ENCODE measurements at places on chromosomes 2 and 18.

DNA sequence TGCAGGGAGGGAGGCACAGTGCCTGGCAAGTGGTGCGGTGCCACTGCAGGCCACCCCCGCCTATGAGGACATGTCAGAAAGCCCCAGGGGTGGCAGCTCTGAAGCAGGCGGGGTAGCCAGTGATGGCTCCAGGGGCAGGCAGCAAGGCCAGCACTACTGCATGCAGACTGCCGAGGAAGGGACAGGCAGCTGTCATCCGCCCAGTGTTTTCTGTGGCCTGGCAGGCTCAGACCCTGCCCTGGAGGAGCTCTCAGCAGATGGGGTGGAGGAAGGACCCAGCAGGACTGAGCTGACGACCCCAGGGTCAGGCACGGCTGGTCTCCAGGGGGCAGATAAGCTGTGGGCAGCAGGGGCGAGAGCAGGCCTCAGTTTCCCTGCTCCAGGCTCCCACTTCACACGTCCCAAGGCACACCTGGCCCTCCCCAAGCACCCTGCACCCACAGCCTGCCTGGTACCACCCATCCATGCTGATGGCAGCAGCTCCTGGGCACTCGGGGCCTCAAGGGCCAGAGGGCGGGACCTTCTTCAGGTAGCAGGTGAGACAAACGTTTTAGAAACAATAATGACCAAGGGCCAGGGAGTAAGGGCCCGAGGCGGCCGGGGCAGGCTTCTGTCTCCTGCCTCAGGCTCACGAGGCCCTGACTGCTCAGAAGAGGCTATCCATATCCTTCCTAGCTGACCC, 48.5 kb downstream of the HS6ST1 start:
- DNase-seq = no peak

- DNase-seq = no peak
Observed at GRCh38 chr2:188785061-188785460, 189.1 kb upstream of the COL3A1 start.

DNA sequence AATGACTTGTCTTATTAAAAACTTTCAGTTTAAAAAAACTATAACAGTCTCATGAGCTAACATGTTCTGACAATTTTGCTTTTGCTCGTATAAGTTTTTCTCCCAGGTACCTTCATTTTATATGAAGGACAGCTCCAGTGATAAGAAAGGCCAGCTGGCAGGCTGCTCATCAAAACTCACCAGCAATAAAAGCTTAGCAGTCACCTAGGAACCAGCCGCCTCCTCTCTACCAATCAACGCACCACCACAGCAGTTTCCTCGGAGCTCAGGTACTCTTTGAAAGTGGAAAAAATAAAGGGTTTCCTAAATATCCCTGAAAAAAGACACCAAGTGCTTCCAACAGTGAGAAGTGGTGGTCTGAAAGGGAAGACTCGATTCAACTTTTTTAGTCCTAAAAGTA, 100.9 kb upstream of the CCDC150 start:
- DNase-seq = no peak

DNA sequence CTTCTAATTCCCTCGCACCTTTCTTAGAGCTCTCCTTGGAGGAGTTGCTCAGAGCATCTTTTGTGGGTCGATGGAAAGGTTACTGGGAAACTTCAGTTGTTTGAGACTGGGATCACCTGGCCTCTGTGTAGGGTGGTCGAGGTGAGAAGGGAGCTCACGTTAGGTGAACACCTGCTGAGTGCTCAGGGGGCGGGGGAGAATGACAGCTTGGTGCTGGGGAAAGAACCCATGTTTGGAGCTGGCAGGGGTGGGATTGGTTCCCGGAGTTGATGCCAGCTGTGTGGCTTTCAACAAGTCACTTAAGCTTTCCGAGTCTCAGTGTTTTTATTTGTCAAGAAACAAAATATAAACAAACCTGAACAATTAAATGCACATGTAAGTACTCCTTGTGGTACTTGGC, 122.3 kb downstream of the GLI2 start:
- DNase-seq = no peak

DNA sequence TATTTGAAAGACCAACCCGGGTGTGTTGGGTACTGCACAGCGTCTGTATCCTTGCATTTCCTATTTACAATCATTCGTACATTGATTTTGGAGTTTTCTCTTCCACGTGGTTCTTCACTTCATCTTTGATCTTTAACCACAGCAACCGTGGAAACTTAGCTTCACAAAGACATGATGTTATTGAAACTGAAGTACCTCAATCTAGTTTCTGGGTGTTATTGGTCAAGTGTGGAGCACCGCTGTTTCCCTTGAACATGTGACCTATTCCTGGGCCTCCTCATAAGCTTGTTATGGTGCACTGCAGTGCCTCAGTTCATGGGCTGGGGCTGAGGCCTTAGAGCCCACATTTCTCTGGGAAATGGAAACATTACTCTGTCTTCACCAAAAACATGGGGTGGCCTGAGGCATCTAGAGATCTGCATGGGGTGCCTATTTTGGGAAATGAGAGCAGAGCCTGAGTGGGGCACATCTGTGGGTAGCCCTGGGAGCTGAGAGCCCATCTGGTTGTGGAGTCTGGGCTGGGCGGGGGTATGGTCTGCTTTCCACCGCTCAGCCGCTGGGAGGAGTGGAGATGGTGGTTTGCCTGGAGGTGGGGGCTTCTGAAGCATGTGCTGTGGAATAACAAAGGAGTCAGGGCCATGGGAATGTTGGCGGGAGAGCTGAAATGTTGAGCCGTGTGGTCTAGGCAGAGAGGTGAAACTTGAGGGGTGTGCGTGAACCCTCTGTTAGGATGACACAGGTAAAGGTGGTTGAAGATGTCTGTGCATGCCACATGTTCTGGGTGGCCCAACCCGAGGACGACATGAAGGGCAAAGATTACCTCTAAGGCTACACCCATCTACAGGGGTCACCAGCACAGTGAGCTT, 37.4 kb downstream of the ZNF236 start:
- DNase-seq = no peak

- DNase-seq = no peak
Observed at GRCh38 chr2:185785156-185785555, 46.6 kb downstream of the FSIP2 start.

DNA sequence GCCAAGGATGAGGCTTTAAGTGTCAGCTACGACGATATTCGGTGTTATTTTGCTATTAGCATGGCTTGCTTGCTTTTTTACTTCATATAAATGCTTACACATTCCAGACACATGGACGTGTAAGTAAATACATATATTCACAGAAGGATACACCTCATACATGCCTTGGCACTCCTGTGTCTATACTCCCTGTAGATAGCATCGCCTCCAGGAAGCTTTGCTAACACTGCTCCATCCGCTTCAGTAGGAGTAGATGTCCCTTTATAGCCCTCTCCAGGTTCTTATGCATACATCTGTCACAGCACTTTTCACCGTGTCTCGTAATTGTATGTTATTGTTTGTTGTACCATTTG, 27.5 kb upstream of the KCTD1 start:
- DNase-seq = no peak

- no peak for DNase-seq
Observed at GRCh38 chr2:54295911-54296310, 39.9 kb upstream of the TSPYL6 start.

GRCh38 chr18:56678836-56679565, 27.8 kb downstream of the WDR7 start:
- DNase-seq = no peak

- no peak for DNase-seq
Observed at GRCh38 chr2:231124838-231125568, at the start of gene HTR2B. TSS of gene HTR2B (minus strand) at chr2:231125042. CDS start at chr2:231123764, 1,278 bp downstream.

GRCh38 chr18:54532962-54533361, 58.1 kb upstream of the DYNAP start:
- no peak for DNase-seq

- no peak for DNase-seq
Observed at GRCh38 chr18:69969491-69969890, 21.8 kb upstream of the CD226 start.

GRCh38 chr2:56416500-56417176, 232.8 kb downstream of the CCDC85A start:
- no peak for DNase-seq

GRCh38 chr18:46624127-46624526, 32.9 kb downstream of the LOXHD1 start:
- DNase-seq = no peak

- no peak for DNase-seq
Observed at GRCh38 chr2:188524519-188525113, 232.9 kb downstream of the GULP1 start.

DNA sequence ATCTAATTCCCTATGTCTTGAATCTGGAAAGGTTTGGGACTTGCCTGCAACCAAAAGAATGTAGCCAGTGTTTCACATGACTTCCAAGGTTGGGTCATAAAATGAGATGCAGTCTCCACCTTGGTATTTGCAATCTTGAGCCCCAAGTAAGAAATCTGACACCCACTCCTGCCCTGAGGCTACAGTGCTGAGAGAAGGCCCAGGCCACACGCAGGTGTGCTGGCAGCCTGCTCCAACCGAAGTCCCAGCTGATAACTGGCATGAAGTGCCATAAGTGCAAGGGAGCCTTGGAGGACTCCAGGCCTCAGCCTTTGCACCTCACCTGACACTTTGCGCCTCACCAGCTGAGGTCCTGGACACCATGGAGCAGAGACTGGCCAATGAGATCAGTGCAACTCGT, 182.7 kb downstream of the ANAPC1 start:
- DNase-seq = no peak

DNA sequence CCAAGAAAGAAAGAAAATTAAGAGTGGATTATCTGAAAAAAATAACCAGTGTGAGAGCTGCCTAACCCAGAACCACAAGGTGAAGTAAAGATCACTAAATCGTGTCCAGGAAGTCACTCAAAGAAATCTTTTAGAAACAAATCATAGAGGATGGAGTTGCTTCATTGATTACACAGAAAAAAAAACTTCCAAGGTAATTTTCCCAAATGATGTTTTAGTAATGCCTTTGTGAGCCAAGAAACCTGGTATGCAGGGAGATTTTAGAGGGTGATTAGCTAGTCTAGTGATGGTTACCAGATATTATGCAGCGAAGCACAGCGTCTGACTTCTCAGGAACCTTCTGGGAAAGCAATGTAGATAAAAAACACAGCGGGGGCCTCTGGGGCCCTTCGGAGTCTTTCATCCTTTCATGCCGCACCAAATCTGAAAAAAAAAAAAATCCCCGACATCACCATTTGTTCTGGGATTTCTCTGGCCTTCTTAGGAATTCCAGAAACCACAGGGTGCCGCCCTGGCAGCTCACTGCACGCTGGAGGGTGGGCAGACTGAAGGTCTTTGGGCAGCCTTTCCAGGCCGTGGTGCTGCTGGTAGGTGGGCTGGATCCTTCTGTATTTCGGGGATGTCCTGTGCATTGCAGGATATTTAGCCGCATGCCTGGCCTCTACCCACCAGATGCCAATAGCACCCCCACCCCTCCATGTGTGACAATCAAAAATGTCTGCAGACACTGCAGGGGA, 17.3 kb downstream of the ALPK2 start:
- no peak for DNase-seq

Data from stimulated activated CD8-positive, alpha-beta memory T cell treated with anti-CD3 and anti-CD28 coated beads, Interleukin-4, amount 100 ng/mL, for 1 hour (primary cell).